Activated gamma-delta T cell treated with Interleukin-2 at 50 U/mL for 16 hours (primary cell): ENCODE measurements at places on chromosomes 3 and 15.

GRCh38 chr3:190414297-190414696, 26.3 kb downstream of the CLDN16 start:
- no peak for DNase-seq

DNA sequence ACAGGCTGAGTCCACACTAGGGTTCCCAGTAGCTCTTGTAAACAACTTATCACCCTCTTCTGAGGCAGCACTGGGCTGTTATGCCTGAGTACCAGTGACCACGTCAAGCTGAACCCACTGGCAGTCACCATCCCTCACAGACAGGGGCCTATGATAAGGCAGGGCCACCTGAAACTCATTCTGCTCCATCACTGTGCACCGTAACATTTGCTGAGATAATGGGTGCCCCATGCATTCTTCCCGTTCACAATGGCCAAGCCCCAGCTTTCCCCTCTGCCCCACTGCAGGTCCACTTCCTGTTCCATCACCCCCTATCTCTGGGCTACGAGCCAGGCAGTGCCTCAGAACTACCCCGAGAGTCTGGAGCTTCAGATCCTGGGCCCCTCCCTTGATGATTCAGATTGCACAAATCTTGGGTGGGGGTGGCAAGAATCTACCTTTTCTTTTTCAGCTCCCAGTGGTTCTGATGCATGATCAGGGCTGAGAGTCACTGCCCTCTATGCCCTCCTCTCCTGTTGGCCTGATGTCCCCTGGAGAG, 158.0 kb downstream of the RAB11A start:
- DNase-seq, result no peak

- DNase-seq, result no peak
Observed at GRCh38 chr15:73978896-73979295, 13.2 kb downstream of the STOML1 start.

DNA sequence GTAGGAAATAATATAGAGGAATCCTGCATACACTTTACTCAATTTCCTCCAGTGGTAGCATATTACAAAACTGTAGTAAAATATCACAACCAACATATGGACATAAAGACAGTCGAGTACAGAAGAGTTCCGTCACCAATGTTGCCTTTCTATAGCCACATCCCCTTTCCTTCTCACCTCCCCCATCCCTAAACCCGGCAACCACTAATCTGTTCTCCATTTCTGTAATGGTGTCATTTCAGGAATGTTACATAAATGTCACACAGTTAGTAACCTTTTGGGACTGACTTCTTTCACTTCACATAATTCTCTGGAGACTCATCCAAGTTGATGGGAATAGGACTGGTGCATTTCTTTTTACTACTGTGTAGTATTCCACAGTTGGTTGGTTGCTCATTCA, 41.4 kb upstream of the ATG7 start:
- no peak for DNase-seq

- DNase-seq, result no peak
Observed at GRCh38 chr3:72996121-72996472, 514 bp upstream of the PPP4R2 start.

DNA sequence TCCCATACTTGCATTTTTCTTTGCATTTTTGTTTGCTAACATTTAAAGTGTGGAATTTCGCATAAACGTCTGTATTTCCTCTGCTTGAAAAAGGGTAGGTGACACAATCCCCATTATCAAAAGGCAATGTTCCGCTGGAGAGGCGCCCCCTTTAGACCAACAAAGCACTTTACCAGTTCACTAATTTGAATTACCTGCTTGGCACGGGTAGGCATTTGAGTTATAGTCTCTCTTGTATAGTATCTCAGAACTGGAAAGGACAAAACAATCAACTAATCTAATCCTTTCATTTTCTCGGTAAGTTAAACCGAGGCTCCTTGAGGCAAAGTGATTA, 775 bp upstream of the CCDC39 start:
- no peak for DNase-seq

- no peak for DNase-seq
Observed at GRCh38 chr15:67207555-67208207, 46.8 kb downstream of the AAGAB start.

- no peak for DNase-seq
Observed at GRCh38 chr3:77038468-77038929, 1.4 kb upstream of the ROBO2 start.

DNA sequence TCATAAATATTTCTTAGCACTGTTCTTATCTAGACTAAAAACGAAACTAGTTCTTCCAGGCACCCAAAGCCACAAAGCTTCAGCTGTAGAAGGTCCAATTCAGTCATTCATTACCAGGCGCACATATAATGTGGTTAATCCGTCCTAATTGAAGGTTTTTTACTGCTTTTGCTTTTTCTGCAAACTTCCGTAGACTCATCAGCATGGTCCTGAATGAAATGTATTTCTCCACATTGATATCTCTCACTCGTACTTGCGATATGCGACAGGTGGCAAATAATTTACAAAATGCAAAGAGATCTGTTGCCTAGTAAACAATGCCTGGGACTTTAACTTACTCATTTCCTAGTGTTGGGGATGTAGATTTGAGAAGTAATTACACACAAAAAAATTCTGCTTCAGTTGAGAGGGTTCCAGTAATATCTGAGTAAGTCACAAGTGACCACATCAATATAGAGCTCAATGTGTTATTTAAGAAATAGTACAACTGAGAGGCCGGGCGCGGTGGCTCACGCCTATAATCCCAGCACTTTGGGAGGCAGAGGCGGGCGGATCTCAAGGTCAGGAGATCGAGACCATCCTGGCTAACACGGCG, 75.0 kb upstream of the MBNL1 start:
- DNase-seq, result peak; percentile 6

- no peak for DNase-seq
Observed at GRCh38 chr3:107220538-107220937, 156.7 kb upstream of the CCDC54 start.

- no peak for DNase-seq
Observed at GRCh38 chr3:57727106-57727505, 29.0 kb upstream of the SLMAP start.

- no peak for DNase-seq
Observed at GRCh38 chr3:116029266-116029665, 406.0 kb downstream of the GAP43 start.

- no peak for DNase-seq
Observed at GRCh38 chr3:24929521-24929920, 434.9 kb upstream of the THRB start.

GRCh38 chr3:128385080-128385832, 81.4 kb downstream of the DNAJB8 start:
- DNase-seq, result no peak

DNA sequence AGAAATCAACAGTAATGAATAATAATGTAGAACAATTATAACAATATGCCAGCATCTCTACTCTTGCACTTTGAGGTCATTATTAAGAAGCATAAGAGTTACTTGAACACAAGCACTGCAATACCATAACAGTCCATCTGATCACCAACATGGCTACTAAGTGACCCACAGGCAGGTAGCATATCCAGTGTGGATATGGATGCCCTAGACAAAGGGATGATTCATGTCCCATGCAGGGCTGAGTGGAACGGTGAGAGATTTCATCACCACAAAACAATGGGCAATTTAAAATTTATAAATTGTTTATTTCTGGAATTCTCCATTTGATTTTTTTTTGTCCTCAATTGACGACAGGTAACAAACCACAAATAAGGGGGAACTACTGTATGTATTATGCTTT, 107.7 kb upstream of the TSC22D2 start:
- no peak for DNase-seq

DNA sequence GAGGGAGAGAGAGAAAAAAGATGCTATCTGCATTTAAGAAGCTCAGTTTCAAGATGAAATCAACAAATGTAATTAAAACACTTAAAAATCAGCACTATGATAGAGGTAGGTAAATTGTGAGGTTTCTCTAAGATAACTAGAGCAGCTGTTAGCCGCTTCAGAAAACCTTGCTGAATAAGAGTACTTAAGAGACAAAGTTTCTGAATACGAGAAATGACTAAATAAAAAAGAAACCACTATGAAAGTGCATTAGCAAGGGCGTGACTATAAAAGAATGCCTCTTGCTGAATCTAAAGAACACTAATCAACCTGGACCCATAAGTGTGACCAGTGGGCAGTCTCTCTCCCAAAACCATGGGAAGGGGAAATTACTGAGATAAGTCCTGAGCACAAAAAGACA, 41.8 kb downstream of the IQCB1 start:
- DNase-seq, result no peak

DNA sequence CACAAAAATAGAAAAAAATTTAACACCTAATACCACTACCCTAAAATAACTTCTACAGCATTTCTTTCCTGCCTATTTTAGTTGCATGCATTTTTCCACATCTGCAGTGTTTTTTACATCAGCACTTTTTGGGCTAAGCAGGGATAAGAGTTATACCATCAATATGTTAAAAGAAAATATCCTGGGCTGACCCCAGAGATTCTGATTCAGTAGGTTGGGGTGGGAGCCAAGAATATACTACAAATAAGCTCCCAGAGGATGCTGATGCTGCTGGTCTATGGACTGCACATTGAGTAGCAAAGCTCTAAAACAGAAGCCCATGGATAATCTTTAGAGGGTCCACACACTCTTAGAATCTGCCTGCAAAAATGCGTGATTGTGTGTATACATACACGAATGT, 14.8 kb downstream of the FYCO1 start:
- no peak for DNase-seq

DNA sequence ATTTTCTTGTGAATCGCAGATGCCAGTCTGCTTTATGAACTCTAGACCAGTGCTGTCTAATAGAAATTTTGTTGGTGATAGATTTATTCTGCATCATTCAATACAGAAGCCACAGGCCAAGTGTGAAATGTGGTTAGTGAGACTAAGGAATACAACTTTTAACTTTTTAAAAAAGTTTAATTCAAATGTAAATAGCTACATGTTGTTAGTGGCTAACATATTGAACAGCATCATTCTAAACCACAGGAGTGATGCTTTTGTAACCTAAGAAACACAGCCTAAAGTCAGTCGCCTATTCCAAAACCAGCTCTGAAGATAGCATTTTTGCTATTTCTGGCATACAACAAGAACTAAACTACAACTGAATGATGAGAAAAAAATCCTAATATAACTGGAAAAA, 164.8 kb upstream of the CBLB start:
- no peak for DNase-seq

DNA sequence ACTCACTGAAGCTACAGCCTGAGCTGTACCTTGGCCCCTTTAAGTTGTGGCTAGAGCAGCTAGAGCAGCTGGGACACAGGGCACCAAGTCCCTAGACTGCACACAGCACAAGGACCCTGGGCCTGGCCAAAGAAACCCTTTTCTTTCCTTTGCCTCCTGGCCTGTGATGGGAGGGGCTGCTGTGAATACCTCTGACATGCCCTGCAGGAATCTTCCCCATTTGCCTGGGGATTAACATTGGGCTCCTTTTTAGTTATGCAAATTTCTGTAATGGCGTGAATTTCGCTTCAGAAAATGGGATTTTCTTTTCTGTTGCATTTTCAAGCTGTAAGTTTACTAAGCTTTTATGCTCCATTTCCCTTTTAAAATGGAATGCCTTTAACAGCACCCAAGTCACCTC, 611.2 kb upstream of the ARPP21 start:
- DNase-seq, result no peak

GRCh38 chr3:98807561-98807960, 44.4 kb downstream of the ST3GAL6 start:
- no peak for DNase-seq

- no peak for DNase-seq
Observed at GRCh38 chr15:33535135-33535534, 224.4 kb downstream of the RYR3 start.

GRCh38 chr15:64161688-64162477, 939 bp downstream of the PPIB start:
- DNase-seq, result no peak

DNA sequence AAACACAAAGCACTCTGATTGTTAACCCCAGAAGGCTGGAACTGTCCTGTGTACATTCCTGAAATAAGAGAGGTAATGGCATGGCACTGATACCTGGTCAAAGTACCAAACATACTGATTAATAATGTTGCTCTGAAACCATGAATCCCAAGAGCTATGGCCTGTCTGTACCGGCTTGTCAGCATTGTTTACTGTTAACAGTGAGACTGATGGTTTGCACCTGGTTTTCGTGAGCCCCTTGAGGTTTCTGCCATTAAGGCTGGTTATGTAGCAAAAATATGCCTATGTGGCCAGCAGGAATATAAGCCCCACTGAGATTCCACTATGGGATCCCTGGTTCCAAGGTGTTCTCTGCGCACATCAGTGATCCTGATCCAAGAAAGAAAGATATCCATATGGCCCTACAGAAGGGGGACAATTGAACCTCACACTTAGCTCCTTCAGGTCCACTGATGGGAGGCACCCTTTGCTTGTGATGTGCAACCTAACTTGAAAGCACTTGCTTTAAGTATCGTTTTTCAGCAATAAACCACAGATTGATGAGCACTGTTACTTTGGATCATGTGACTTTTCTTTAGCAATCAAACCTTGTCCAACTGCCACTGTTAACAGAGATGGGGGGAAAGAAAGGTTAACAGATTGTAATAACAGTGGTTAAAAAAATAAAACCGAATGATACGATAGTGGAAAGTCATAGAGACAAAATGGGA, 65.2 kb downstream of the TBL1XR1 start:
- no peak for DNase-seq

- no peak for DNase-seq
Observed at GRCh38 chr3:156341831-156342416, 213.0 kb downstream of the SSR3 start.

GRCh38 chr15:49918121-49918520, 200.9 kb downstream of the ATP8B4 start:
- DNase-seq, result no peak

- DNase-seq, result no peak
Observed at GRCh38 chr15:42111924-42112323, 17.6 kb upstream of the PLA2G4D start.

- DNase-seq, result no peak
Observed at GRCh38 chr3:153901991-153902390, 219.2 kb upstream of the ARHGEF26 start.

- DNase-seq, result no peak
Observed at GRCh38 chr15:70702584-70702983, 60.8 kb downstream of the UACA start.

- DNase-seq, result no peak
Observed at GRCh38 chr3:193843474-193844301, 250.7 kb downstream of the OPA1 start.

DNA sequence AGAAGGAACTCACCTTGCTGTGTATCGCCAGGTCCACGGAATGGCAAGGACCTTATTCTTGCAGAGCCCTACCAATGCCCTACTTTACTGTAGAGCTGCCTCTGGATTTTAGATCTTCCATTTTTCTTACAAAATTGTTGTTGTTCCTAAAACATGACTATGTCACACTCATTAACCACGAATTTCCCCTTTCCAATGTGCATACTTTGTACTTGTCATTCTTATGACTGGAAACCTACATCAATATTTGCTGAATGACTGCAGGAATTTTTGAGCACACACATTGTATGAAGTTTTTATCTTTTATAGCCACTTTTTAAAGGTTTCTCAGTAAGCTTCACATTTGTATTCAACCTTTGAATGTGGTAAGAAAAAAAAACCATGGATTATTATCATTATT, 35.9 kb upstream of the CMSS1 start:
- no peak for DNase-seq
